ENCODE measurements at places on chromosomes 2 and 18.

DNA sequence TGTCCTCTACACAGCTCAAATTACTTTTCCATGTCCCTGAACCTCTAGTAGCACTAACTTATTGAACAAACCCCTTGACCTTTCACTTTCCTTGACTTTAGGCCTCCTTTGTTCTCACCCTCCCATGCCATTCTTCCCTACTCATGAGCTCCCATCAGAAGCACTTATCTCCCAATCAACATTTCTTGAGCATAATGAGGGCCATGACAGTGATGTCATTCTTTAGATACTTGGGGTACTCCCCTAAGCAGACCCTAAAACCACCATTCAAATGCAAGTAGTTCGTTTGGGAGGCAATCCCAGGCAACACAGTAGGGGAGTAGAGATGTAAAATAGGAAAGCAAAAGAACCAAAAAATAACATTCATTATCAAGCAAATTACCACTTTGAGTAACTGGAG is 115.9 kb upstream of the ARHGAP28 start:
- DNase-seq = no peak

GRCh38 chr2:194618432-194618831 is 1038.6 kb upstream of the SLC39A10 start:
- no peak for DNase-seq

DNA sequence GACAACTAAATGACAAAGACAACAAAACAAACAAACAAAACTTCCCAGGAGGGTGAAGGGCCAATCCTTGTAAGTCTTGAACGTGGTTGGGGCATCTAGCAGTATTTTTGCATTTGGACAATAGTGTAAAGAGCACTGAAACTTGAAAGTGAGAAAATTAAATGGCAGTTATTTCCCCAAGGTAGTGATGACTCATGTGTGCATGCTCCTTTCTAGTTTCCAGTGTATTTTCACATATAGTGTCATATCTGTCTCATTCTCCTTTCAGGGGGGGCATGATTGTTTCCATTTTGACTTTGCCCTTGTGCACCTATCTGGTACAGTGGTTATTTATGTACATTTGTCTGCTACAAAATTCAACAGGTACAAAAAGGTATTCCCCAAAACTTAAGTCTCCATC is 39.5 kb downstream of the CERS6 start:
- DNase-seq = peak; percentile 26

- no peak for DNase-seq
These were observed 49.3 kb downstream of the SP110 start for GRCh38 chr2:230170532-230170931.

DNA sequence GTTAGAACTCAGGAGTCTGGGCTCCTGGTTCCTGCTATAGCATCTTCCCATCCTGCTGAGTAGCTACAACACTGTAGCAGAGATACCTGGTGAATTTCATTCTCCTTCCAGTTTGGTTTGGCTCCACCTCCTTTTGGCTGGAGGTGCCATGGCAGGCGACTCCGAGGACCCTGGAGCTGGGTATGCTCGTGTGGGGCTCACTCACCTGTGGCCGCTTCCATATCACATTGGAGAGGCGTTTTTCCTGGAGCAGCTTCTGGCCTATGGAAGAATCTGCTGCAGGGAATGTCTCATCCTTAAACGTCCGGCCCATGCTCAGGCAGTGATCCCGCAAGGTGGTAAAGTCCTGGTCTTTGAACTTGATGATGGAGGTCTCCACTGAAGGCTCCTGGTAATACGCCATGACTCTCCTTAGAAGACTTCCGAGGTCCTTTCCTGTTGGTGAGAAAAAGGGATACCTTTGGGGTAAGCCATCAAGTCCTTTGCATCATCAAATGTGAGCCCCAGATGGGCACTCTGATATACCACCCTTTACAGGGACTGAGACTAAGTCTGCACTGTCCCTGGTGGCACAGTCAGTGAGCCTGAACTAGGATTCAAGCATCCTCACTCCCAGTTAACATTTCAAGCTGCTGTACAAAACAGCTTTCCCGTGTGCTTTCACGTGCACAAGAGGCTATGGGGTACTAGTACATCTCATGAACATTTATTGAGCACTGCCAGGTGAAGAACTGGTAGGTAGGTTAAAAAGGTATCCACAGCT is 20.1 kb downstream of the CAPN13 start:
- DNase-seq = no peak

DNA sequence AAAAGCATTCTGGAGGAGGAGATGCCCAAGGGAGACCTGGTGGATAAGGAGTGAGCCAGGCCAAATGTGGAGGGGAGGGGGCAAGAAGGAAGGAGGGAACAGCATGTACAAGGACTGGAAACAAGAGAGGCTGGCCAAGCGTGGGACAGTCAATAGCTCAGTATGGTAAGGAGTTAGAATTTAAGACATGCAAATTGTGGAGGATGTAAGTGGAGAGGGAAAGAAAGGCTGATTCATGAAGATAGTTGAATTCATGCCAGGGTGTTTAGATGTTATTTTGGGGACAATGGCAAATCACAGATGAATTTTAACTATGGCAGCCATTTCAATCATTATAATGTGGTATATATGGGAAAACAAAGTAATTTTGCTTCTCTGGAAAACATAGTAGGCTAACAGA is 462.3 kb downstream of the MEIS1 start:
- DNase-seq = no peak

DNA sequence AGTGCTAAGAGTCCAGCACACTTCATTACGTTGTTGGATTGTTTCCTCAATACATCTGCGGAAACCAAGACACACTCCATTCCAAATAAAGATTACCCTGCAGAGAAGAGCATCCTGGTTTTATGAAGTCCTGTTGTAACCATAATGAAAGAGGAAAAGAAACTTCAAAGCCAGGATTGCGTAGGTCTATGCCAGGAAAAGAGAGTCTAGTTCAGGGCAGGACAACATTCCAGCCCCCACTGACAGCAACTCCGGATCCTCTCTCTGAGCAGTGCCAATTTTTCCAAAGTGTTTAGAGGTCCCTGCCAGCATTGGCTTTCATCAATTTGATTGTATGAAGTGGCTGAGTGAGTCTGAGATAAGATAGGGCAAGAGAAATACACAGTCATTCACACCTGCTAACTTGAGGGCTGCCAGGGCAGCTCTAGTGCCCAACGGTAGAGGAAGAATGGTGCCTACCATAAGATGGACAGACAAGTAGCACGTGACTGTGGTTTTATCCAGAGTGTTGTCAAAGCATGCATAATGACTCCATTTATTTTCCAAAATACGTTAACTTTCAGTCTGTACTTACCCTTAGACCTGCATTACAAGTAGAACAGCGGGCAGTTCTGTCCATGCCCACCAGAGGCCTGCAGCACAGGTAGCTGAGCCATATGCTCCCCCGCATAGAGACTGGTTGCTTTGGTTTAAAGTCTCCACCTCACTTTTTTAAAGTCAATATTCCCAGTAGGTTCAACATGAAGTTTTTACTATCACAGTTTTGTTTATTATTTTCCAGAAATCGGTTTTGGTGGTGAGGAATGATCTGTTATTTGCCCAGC is 23.7 kb downstream of the PIEZO2 start:
- no peak for DNase-seq

- no peak for DNase-seq
These were observed 300.6 kb downstream of the EIPR1 start for GRCh38 chr2:3076848-3077642.

GRCh38 chr18:62617793-62618591 is 95.2 kb downstream of the ZCCHC2 start:
- DNase-seq = no peak
